NCI-H1417 (cell line): ENCODE measurements at places on chromosomes 3 and 15.

GRCh38 chr3:171326717-171327440 lies 133.3 kb downstream of the TNIK start:
- DNase-seq, result no peak

DNA sequence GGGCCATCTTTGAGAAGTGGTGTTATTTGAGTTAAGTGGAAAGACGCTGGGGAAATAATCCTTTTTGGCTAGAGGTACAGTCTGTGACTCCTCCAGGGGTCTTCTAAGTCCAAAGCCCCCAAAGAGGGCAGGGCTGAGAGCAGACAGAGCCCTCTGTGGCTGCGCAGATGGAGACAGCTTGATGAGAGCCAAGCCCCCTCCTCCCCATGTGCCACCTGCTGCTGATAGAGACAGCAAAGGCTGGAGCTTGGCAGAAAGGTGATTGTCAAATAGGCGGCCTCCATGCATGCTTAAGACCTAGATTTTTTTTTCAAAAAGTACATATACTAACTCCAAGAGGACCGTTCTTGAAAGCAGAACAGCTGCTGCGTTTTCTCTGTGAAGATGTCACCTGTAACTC lies 72.4 kb downstream of the CRYGS start:
- DNase-seq, result no peak

DNA sequence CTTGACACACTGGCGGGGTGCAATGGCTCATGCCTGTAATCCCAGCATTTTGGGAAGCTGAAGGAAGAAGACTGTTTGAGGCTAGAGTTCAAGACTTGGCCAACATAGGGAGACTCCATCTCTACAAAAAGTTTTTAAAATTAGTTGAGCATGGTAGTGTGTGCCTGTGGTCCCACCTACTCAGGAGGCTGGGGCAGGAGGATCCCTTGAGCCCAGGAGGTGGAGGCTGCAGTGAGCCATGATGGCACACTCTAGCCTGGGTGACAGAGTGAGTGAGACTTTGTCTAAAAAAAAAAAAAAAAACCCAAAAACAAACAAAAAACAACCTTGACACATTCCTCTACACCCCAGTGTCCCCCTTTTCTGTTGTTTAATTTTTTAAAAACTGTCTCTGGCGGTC lies 4.0 kb upstream of the ITPKA start:
- no peak for DNase-seq

- no peak for DNase-seq
Observed at GRCh38 chr15:20344601-20345400, 196.8 kb downstream of the GOLGA6L6 start.

GRCh38 chr15:88708655-88709054 lies 69.8 kb downstream of the ISG20 start:
- no peak for DNase-seq
